ENCODE measurements at places on chromosomes 16 and 17.

DNA sequence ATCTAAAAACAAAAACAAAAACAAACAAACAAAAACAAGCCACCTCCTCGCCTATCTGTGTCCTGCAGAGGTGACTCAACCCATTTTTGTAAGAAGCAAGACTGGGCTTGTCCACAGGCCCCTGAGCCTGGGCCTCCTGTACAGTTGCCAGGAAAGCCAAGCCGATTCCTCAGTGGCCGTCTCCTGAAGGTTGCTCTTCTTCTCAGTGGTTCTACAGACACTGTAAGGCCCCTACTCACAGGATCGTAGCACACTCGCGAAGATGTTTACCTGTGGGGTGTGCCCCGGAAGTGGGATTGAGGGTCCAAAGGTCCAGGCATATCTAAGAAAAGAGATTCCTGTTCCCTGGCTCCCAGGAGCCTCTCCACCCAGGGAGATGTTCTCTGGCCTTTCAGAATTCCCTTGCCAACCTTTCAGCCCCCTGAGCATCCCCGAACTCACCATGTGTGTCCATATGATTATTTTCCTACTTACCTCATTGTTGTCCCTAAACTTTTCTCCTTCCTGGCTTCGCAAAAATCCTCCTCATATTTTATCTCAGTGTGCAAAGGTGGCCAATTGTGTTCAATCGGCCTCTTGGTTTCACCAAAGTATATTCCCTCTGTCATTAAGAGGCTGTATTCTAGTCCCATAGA, 7.5 kb upstream of the CES3 start:
- no peak for DNase-seq

DNA sequence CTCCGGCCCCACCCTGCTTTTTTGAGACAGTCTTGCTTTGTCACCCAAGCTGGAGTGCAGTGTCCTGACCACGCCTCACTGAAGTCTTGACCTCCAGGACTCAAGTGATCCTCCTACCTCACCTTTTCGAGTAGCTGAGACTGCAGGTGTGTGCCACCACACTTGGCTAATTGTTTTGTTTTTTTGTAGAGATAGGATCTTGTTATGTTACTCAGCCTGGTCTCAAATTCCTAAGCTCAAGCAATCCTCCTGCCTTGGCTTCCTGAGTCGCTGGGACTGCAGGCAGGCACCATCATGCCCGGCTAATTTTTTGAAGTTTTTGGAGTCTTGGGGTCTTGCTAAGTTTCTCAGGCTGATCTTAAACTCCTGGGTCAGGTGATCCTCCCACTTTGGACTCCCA, 206.7 kb downstream of the SHISA9 start:
- no peak for DNase-seq

- peak; percentile 13 for DNase-seq
These were observed 18.8 kb downstream of the TNRC6A start for GRCh38 chr16:24748242-24748641.

DNA sequence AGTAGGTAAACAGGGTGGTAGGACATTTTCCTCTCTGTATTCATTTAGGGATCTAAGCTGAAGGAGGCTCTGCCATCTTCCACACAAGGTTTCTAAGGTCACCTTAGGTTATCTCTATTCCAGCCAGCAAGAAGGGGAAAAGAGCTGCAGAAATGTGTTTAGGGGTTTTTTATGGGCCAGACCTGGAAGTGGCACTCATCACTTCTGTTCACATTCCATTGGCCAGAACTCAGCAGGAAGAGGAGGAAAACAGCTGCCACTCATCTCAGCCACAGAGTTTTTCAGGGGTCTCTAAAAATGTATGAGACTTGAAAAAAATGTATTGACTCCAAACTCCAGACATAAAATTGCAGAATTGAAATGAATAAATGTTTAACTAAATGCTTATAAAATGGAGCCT, 65.8 kb downstream of the FTO start:
- no peak for DNase-seq

GRCh38 chr16:68062910-68063393, 22.2 kb upstream of the NFATC3 start:
- DNase-seq = peak; percentile 54
